HS-27A (cell line): ENCODE measurements at places on chromosomes 5 and 9.

GRCh38 chr9:112719241-112719691, 1.3 kb upstream of the INIP start:
- DNase-seq: no peak

DNA sequence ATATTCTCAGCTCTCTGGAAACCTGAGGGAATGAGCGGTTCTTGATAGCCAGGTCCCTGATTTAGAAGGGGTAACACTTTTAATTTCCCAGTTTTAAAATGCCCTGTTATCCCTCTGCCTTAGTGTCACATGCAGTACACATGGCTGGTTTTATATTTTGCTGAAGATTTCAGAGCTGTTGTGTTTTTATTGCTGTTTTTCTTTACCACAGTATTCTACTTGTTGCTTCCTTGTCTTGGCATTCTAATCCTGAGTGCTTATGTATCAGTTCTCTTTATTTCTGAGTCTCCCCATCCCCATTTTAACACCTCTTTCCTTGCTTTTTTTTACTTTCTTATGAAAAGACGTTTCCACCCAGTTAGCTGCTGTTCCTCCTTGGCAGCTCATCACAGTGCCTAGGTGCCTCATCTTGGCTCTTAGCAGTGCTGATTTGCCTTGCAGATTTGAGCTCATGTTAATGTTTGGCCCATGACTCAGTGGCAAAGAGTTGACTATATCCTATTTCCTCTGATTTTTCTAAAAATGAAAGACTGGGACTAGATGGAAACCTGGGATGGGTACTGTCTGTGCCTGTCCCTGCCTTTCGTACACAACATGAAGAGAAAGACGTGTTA, 3.7 kb downstream of the MTRR start:
- no peak for DNase-seq

- no peak for DNase-seq
Observed at GRCh38 chr5:100430268-100431195, 104.6 kb upstream of the FAM174A start.

DNA sequence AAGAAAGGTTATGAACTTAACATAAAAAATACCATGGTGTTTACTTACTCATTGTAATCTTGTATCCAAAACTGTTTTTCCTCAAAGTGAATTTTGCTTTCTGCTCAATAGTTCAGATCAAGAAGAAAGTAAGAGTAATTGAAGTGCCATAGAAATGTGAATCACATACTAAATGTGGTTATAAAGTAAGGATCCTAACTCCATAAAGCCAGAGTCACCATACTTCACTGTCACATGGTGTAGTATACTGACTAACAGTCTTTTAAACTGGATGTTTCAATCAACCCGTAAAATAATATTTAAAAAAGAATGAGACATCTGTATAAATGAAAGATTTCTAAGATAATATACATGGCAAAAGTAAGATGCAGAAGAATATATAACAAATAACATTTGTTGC, 72.1 kb downstream of the NIPBL start:
- no peak for DNase-seq

DNA sequence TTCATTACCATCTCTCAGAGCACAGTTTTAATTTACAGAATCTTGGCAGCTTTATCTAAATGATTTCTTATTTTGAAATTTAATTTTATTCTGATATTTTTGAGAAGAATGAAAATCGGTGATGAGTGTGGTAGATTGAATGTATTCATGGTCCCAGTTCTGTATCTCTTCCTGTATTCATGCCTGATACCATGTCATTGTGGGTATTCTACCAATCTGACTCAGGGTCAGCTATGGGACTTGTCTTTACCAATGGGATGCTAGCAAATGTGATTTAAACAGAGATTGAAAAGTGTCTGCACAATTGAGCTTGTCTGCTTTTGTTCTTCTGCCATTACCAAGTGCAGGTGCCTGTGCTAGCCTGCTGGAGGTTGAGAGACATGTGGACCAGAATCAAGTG, 17.8 kb upstream of the ZNF618 start:
- no peak for DNase-seq

DNA sequence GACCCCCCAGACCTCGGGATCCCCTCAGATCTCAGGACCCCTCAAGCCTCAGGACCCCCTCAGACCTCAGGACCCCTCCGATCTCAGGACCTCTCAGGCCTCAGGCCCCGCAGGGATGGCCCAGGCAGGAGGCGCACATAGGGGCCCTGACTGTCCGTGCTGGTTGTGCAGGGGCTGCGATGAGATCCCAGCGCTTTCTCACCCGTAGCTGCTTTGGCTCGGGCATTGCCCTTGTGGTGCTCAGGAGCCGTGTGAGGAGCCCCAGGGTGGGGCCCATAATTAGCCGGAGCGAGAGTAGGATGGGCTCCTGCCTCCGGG, 680 bp upstream of the LPCAT1 start:
- no peak for DNase-seq

- no peak for DNase-seq
Observed at GRCh38 chr5:40733434-40733833, 22.3 kb downstream of the TTC33 start.

GRCh38 chr5:134975078-134975715, 7.5 kb downstream of the CATSPER3 start:
- DNase-seq: no peak

DNA sequence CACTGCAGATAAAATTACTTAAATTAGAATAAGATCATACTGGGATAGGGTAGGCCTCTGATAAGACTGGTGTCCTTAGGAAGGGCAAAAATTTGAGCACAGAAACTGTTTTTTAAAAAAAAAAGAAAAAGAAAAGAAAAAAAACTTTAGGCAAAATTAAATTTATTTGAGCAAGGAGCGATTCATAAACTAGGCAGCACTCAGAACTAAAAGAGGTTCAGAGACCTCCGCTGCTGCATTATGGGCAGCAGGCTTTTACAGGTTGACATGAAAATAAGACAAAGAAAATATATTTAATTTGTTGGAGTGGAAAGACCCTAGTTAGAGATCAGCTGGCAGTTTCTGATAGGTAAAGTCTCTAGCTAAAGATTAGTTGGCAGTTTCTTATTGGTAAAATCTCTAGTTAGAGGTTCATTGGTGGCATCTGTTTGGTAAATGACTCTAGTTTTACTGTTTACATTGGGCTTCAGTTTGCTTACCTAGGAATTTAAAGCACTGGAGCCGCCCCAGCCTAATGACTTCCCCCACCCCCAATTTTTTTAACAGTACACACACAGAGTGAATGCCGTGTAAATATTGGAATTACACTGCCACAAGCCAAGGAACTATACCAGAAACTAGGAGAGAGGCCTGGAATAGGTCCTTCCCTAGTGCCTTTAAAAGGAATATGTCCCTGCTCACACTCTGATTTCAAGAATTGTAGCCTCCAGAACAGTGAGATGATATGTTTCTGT, 4.5 kb upstream of the PLPP6 start:
- no peak for DNase-seq

DNA sequence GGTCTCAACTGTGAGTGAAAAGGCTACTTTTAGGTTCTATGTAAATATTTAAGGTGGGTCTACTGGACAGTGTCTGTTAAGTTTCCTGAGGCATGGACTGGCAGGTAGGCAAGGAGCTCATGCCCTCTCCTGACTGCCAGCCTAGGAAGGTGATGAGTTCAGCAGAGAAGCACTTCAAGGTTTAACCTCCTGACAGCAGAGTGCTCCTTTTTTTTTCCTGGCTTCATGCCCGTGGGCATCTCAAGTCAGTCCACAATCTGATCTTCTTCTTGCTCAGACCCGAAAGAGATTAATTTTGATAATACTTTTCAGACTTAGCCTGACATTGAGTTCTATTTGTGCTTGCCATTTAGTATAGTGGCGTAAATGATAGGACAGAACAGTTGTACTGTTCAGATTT, 241.9 kb upstream of the NREP start:
- no peak for DNase-seq

DNA sequence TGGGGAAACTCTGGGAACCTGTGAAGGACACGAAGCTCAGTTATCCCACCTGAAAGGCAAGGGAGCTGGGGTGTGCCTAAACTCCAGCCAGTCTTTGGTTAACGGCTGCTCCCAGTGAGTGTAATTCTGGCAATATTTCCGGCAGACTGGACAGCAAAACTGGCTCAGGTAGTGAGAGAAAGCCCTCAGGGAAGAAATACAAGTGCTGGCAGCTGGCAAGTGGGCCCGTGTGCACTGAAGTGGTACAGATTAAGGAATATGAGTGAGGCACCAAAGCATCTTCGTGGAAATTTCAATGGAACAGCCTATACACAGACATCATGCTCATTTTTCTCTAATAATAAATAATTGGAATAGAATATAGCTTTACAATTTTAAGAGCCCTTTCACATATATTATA, 56.2 kb downstream of the ABHD17B start:
- no peak for DNase-seq

DNA sequence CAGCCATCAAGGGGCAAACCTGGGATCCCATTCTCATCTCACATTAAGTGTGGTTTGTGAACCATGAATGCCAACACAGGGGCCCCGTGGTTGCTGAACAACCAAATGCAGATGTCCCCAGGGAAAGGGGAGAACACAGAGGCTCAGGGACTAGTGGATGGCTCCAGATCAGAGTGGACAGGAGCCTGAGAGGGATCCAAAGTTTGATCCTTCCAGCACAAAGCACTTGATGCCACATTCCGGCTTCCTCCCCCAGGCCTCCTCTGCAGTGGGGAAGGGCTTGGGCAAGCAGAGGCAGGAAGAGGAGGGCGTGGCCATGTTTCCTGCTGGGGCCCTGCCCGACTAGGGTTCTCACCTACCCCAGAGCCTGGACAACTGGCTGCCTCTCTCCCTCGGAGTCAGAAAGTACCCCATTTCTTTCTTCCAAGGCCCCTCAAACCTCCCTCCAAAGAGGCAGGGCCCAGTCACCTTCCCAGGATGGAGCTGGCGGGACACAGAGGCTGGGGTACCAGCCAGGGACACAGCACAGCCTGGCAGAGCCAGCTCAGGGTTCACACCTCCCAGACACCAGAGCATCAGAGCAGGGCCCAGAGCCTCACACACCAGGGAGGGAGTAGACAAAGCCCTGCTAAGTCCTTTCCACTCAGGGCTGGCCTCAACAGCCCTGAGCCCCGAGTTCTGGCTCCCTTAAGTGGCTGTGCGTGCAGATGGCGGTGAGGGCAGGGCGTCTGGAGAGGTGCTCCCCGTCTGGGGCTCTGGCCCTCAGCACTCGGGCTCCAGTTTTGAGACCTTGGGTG, 4.3 kb upstream of the RNF44 start:
- DNase-seq: no peak

DNA sequence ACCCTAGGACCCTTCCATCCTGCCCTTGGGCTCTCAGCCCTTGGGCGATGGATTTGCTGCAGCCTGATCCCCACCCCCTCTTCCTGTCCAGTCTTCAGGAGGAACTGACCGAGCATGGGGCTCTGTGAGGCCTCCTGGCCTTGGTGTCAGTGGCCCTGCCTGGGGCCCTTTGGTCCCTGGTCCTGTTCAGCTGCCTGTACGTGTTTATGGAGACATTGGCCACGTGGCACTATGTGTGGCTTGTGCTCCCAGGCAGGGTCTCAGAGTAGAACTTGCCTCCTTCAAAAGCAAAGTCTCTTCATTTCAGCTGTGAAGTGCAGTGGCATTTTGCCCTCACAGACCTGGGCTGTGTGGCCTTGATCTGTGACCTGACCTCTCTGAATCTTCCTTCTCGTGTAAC, 11.1 kb downstream of the FCN2 start:
- DNase-seq: no peak

GRCh38 chr5:128649192-128649591, 111.1 kb upstream of the FBN2 start:
- no peak for DNase-seq

DNA sequence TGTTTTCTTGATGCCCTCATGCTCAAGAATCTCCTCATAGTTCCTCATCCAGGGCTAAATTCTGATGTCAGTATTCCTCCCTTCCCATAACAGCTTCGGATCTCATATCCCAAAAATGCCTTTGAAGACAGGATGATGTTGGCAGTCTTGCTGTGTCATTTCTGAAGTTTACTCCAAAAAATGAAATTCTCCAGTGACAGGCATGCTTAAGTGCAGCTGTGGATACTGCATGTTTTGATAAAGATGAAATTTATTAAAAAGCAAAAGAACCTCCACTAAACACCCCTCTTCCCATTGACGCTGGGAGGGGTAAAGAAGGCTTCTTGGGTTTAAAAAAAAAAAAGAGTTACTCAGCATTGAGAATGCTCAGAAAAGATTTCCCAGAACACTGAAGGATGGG, 43.1 kb downstream of the NDST1 start:
- no peak for DNase-seq

- DNase-seq: no peak
Observed at GRCh38 chr9:107249665-107250285, 33.3 kb upstream of the RAD23B start.

DNA sequence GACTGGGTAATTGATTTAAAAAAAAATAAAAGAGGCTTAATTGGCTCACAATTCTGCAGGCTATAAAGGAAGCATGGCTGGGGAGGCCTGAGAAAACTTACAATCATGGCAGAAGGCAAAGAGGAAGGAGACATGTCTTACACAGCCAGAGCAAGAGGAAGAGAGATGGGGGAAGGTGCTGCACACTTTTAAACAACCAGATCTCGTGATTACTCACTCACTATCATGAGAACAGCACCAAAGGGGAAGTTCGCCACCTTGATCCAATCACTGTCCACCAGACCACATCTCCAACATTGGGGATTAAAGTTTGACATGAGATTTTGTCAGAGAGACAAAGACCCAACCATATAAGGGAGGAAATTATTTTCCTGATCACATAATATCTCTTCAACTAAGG, 138.8 kb upstream of the NR4A3 start:
- no peak for DNase-seq

- no peak for DNase-seq
Observed at GRCh38 chr9:84708400-84708799, 38.9 kb downstream of the NTRK2 start.

DNA sequence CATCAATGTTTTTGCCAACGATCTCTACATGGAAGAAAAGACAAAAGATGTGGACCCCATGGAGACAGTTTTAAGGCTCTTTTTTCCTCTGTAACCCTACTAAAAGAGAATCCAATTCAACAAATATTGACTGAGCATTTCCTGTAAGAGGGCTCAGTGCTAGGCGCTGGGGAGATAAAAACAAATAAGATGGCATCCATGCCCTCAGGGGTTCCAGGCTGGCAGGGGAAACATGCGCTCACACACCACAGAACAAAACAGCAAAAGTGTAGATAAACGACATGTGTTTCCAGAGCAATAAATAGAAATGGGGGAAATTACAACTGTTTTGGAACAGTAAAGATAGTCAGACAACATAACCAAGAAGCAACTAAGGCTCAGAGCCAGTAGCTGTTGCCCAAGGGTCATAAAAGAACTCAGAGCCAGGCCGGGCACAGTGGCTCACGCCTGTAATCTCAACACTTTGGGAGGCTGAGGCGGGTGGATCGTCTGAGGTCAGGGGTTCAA, 25.2 kb downstream of the ZNF608 start:
- no peak for DNase-seq

- DNase-seq: no peak
Observed at GRCh38 chr5:116343961-116344360, 230.7 kb downstream of the SEMA6A start.
